ENCODE measurements at places on chromosomes 2 and 18. TPM values are rescaled to one million over a fixed set of nuclear protein-coding genes. Genes with fewer than 3 reads are reported as not detected.

The TSGA10 gene
- 7.6 TPM for total RNA-seq

The ST3GAL5 gene
- total RNA-seq = 76.7 TPM

The KLHL14 gene
- total RNA-seq = 0.72 TPM

The ALK gene
- total RNA-seq = not detected

The TMEM200C gene
- total RNA-seq = 0.41 TPM

The DSEL gene
- total RNA-seq = 10.9 TPM

The ERICH2 gene
- 5.6 TPM for total RNA-seq

The AKAIN1 gene
- not detected for total RNA-seq

The LONRF2 gene
- 4.2 TPM for total RNA-seq

The CNDP1 gene
- total RNA-seq = not detected

DNA sequence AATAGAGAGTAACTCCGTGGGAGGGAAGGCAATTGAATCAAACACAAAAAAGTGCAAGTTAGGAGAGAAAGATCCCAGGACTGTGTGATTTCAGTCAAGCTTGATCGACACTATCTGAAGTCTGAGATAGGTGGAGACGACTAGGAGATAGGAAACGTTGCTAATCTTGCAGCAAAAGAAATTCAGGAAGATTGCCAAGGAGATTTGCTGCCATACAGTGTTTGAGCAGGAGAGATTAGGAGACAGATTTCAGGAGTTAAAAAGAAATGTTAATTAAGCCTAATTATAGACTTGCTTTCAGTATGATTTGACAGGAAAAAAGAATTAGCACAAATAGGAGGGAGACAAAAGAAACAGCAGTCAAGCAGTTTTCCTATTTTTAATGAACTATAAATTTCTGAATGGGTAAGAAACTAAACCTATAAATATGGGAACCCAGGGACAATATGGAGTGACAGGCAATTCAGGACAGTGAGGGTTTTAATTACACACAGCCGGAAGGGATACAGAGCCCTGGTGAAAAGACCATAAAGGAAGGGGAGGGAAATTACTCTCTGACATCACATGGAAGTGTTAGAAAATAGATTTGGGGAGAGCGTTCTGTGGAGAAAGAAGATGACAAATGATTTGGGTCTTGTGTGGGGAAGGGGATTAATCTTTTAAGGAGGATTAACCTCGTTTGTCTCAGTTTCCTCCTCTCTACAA, 72.6 kb downstream of the SUCLG1 start:
- H3K36me3 ChIP-seq = no peaks in the 10 kb centered on the region
- no peak overlapping the region for H3K27ac ChIP-seq
- DNase-seq = no peak
- no peak overlapping the region for H3K4me3 ChIP-seq

DNA sequence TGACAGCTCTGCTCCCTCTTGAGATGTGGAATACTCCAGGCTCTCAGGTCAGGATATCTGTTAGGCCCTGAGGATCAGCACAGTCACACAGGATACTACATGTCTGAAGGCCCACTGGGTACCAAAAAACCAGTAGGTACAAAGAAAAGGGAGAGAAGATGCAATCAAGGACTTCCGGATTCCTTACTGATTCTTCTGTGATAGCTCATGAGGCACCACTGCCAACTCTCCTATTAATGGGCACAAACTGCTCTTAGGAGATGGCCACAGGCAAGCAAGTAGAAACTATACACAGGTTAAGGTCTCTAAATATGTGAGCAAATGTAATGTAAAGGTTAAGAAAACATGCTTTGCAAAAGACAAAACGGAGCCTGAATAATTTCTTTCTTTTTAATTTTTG, 3.5 kb downstream of the TMEM127 start:
- H3K36me3 ChIP-seq = peaks cover 44% of the 10 kb centered on the region
- H3K27ac ChIP-seq = peak overlapping the region; percentile 40
- DNase-seq = no peak

- no peaks in the 10 kb centered on the region for H3K27me3 ChIP-seq
- no peak overlapping the region for H3K4me3 ChIP-seq
- peaks cover 48% of the 10 kb centered on the region for H3K36me3 ChIP-seq
- no peak overlapping the region for H3K27ac ChIP-seq
- no peaks in the 10 kb centered on the region for H3K4me1 ChIP-seq
- DNase-seq = no peak
Observed at GRCh38 chr2:121368836-121369235, 83.8 kb upstream of the TFCP2L1 start.

GRCh38 chr2:85589982-85590791, 5.4 kb upstream of the RNF181 start:
- peaks cover 86% of the 10 kb centered on the region for H3K4me1 ChIP-seq
- H3K27me3 ChIP-seq = no peaks in the 10 kb centered on the region
- peak overlapping the region; percentile 2 for H3K4me3 ChIP-seq
- no peak for DNase-seq
- H3K27ac ChIP-seq = peak overlapping the region; percentile 85

- H3K4me1 ChIP-seq = peaks cover 3% of the 10 kb centered on the region
- no peak overlapping the region for H3K4me3 ChIP-seq
- H3K27me3 ChIP-seq = no peaks in the 10 kb centered on the region
- no peak for DNase-seq
Observed at GRCh38 chr2:73640946-73641766, 1.1 kb downstream of the NAT8 start.

DNA sequence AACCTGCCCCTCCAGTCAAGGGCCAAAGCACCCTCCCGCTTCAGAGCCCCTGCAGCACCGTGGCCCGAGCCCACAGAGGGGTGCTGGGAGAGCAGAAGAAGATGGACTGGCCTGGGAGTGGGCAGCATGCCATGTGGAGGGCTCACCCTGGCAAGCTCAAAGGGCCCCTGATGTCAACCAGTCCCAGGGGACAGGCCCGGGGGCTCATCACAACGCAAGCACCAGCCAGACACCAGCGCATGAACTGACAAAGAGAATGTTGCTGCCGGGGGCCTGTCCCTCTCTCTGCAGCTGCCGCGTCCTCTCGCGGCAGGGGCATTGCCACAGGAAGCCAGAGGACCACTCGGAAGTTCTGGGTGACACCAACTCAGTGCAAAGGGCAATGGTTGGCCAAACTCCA, 30.3 kb upstream of the BIN1 start:
- H3K27me3 ChIP-seq = no peaks in the 10 kb centered on the region
- DNase-seq = no peak
- no peak overlapping the region for H3K4me3 ChIP-seq
- no peak overlapping the region for H3K27ac ChIP-seq
- H3K4me1 ChIP-seq = no peaks in the 10 kb centered on the region

DNA sequence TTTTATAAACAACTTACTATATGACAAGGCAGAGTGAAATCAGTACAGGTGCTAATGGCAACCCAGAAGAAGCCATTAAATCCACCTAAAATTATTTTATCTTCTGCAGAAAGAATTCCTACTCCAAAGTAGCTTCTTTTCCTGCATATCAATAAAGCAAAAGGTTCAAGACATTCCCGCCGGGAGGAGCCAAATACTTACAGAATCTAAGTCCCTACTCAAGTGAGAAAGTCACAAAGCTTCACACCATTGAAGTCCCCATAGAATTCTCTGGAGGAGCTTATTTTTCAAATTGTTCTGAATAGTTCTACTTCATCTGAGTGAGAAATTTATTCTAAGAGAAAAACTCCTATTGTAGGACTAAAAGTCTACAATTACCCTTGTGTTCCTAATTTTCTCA, 233.7 kb upstream of the HNRNPA3 start:
- no peak for DNase-seq
- no peak overlapping the region for H3K27ac ChIP-seq
- H3K27me3 ChIP-seq = no peaks in the 10 kb centered on the region
- H3K4me3 ChIP-seq = no peak overlapping the region
- no peaks in the 10 kb centered on the region for H3K36me3 ChIP-seq

GRCh38 chr2:6863792-6864191, 1.9 kb downstream of the CMPK2 start:
- DNase-seq = no peak
- peaks cover 8% of the 10 kb centered on the region for H3K36me3 ChIP-seq
- H3K4me3 ChIP-seq = no peak overlapping the region
